ENCODE measurements at places on chromosomes 1 and 21. TPM values are rescaled to one million over a fixed set of nuclear protein-coding genes. Genes with fewer than 3 reads are reported as not detected.

- no peak overlapping the region for H3K4me3 ChIP-seq
- H3K4me1 ChIP-seq = no peaks in the 10 kb centered on the region
- H3K36me3 ChIP-seq = no peaks in the 10 kb centered on the region
- H3K27ac ChIP-seq = no peak overlapping the region
- no peaks in the 10 kb centered on the region for H3K27me3 ChIP-seq
These were observed 42.6 kb downstream of the DNM3 start for GRCh38 chr1:171883849-171884248.

- no peaks in the 10 kb centered on the region for H3K4me1 ChIP-seq
- no peak overlapping the region for H3K27ac ChIP-seq
- no peak overlapping the region for H3K4me3 ChIP-seq
- no peak for DNase-seq
- no peaks in the 10 kb centered on the region for H3K27me3 ChIP-seq
- H3K36me3 ChIP-seq = peaks cover 27% of the 10 kb centered on the region
These were observed 56.8 kb downstream of the ACP6 start for GRCh38 chr1:147613506-147613905.

- H3K4me3 ChIP-seq = no peak overlapping the region
- no peaks in the 10 kb centered on the region for H3K27me3 ChIP-seq
- no peaks in the 10 kb centered on the region for H3K4me1 ChIP-seq
- no peak overlapping the region for H3K27ac ChIP-seq
These were observed 102.5 kb downstream of the TRABD2B start for GRCh38 chr1:47894410-47895278.

Gene GBP3
- total RNA-seq = 39.1 TPM

Gene PTPN7
- not detected for total RNA-seq
